ENCODE measurements at places on chromosomes 3 and 15.

- DNase-seq = no peak
Measured at GRCh38 chr3:131082871-131083863, 56.5 kb downstream of the NEK11 start.

- no peak for DNase-seq
Measured at GRCh38 chr3:5192571-5193365, 5.3 kb downstream of the EDEM1 start.

GRCh38 chr3:123728991-123729390 is 144.1 kb upstream of the HACD2 start:
- DNase-seq = no peak

DNA sequence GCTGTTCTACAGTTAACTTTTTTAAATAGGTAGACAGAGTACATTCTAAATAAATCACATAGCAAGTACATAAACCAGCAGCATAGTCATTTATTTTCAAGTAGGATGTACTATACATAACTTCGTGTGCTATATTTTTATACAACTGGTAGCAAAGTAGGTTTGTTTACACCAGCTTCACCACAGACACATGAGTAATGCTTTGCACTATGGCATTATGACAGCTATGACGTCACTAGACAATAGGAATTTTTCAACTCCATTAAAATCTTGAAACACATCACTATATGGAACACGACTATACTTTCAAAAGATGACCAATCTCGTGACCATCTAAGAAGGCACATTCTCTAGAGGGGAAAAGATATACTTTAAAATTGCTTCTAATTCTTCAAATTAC is 3.5 kb downstream of the TEX55 start:
- no peak for DNase-seq

DNA sequence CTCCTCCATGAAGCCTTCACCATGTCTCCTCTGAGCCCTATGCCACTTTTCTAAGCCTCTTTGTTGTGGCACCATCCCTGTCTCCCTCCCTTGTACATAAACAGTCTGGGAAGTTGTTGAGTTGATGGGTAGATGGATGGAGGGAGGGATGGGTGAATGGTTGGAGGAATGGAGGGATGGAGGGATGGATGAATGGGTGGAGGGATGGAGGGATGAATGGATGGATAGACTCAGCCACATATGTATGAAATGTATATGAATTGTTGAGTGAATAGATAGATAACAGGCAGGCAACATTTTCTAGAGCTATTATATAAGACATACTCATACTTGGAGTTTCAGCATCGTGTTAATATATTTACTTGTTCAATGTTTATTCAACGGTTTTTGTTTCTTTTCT is 58.3 kb upstream of the HES1 start:
- DNase-seq = no peak

- no peak for DNase-seq
Measured at GRCh38 chr15:95076678-95076990, 845.3 kb downstream of the MCTP2 start.

DNA sequence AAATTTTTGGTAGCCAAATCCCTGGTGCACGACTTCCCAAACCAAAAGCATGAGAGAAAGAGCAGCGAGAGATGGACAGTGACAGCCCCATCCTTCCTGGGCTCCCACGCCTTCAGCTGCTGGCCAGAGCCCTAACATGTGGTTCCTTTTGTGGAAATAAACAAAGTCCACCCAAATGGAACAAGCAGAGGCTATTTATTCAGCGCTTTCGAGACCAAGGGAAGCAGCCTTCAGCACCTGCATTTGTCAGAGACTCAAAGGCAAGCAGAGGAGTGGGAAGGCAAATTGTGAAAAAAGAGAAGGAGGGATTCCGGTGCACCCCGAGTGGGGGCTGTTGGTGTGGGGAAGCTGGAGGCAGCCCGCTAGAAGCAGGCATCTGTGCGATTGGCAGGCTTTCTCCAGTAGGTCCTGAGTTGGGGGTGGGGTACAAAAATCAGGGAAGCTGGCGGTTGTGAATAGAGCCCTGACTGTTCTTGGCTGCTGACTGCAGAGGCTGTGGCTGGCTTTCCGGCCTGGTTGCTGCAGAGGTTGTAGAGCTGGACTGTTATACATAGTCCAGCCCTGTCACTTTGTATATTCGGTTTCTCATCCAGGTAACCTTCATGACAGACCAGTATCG is 427.2 kb downstream of the OCA2 start:
- DNase-seq = no peak

GRCh38 chr3:117499189-117499870 is 789.8 kb downstream of the TUSC7 start:
- DNase-seq = no peak

GRCh38 chr3:140628606-140629005 is 49.3 kb upstream of the TRIM42 start:
- no peak for DNase-seq

- no peak for DNase-seq
Measured at GRCh38 chr15:54564166-54564565, 585.9 kb downstream of the UNC13C start.

GRCh38 chr3:117843356-117843755 is 1133.8 kb downstream of the TUSC7 start:
- no peak for DNase-seq

GRCh38 chr3:169241630-169241990 is 421.9 kb downstream of the MECOM start:
- no peak for DNase-seq

DNA sequence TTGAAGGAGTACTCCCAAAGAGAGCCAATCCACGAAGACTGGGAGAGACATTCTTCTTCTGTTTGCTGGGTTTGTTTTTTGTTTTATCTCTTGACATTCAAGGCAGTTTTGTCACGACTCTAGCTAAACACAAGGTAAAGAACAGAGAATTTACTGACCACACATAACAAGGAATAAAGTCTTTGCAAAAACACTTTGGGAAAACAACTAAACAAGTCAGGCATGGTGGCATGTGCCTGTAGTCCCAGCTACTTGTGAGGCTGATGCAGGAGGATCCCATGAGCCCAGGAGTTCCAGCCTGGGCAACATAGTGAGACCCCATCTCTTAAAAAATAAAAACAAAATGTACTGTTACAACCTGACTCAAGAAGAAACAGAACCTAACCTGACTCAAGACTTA is 28.0 kb downstream of the TBC1D5 start:
- no peak for DNase-seq
